ENCODE measurements at places on chromosomes 12 and 14.

DNA sequence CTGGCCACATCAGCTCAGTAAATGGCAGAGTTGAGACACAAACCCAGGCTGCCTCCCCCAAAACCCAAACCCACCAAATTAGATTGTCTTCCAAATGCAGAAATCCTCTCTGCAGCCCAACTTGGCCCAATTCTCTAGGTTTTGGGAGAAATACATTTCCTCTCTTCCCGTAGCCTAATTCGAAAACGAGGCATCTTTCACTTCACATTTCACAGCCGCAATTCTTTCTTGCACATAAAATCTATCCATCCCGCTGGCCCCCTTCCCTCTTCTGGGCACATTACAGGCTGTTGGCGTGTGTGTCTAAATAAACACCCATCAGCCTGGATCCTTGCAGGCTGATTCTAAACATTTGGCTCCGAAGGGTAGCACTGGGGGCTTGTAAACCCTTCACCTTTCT is 83.8 kb upstream of the VRK1 start:
- no peak for DNase-seq

- no peak for DNase-seq
Measured at GRCh38 chr12:113464852-113465719, 6.6 kb downstream of the LHX5 start.

GRCh38 chr12:66242311-66242710 is 53.3 kb downstream of the IRAK3 start:
- DNase-seq = no peak

DNA sequence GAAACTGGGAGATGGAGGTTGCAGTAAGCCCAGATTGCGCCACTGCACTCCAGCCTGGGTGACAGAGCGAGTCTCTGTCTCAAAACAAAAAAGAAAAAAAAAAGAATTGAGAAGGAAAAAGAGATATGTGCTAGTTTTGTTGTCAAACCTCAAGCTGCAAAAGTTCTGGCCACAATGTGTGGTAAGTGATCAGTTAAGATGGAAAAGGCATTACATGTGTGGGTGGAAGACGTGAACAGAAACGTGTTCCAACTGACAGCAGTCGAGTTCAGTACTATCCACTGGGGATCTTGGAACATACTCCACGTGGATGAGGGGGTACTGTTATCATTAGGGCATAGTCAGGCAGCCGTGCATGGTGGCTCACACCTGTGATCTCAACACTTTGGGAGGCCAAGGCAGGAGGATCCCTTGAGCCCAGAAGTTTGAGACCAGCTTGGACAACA is 17.3 kb downstream of the GPR68 start:
- no peak for DNase-seq

DNA sequence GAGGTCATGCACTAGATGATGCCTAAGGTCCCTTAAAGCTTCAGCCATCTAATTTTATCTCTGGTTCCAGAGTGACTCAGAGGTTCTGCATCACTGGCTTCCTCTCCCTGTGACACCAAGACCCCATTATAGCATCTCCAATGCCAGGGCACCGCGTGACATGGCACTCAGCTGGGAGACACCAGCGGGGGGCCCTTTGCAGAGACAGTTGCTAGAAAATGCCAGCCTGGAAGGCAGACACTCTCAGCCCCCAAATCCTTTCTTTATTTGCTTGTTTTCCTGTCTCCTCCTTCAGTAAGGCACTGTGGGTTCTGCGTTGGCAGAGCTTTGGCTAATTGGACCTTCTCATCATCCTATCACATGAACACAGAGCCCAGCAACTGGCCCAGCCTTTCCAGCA is 123.5 kb upstream of the VRK1 start:
- DNase-seq = no peak

DNA sequence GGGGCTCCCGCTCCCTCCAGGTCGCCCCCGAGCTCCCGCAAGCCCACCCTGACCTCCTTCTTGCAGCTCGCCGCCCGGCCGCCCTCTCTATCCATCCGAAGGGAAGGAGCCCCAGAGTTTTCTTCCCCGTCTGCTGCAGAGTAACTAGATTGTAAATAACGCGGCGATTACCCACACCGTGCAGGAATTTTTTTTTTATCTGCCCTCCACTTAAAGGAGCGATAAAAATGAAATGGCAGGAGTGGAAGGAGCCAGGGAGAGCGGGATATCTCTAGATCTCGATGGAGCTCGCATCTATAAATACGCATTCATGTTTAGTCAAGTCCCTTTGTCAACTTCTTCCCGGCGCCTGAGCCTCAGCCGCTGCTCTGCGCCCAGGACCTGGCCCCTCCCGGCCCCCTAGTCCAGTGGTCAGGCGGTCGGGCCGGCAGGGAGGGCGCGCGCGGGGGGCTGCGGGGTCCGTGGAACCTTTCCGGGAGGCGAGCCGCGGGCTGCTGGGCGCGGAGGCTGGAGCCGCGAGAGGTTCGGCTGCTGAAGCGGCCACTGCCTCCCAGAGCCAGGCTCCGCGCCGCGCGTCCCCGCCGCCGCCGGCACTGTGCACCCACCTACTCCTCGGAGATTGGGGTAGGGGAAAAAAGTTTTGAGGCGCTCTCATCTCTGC is 386.0 kb downstream of the BCAT1 start:
- peak; percentile 85 for DNase-seq

DNA sequence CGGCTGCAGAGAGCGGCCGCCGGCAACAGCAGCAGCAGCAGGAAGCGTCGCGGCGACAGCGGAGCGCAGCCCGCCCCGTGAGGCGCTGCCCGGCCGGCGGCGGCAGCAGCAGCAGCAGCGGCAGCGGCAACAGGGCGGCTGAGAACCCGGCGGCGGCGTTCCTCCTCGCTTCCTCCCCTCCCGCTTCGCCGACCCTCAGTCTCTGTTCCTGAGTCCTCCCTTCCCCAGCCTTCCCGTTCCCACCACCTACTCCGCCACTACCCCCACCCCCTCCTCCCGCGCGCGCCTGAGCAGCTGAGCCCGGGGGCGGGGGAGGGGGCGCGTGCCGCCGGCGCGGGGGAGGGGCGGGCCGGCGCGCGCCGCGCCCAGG is 310 bp downstream of the BICDL1 start:
- peak; percentile 66 for DNase-seq

DNA sequence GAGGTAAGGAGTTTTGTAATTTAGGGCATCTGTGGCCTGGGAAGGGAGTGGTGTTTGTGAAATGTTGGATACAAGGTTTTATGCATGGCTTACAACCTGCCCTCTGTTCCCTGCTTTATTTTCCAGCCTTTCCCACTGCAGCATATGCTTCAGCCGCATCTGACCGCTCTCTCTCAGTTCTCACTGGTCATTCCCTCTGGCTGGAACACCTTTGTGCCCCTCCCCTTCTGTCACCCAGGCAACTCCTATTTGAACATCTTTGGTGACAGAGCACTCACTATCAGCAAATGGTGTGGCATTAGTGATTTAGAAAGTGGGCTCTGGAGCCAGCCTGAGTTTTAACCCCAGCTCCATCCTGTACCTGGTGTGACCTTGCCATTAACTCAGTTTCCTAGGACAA is 47.5 kb upstream of the SMCO2 start:
- DNase-seq = no peak

DNA sequence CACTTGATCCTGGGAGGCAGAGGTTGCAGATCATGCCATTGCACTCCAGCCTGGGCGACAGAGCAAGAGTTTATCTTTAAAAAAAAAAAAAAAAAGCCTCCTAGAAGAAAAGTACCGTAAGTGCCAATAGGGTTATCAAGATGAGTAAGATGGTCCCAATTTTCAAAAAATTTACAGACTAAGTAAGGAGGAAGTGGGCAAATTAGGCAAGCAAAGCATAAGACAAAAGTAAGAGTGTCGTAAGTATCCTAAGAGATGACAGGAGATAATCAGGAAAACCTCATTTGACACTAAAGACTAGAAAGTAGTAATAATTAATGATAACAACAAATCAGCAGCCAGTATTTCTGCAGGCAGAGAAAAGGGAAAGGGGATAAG is 12.2 kb downstream of the PYM1 start:
- DNase-seq = no peak

DNA sequence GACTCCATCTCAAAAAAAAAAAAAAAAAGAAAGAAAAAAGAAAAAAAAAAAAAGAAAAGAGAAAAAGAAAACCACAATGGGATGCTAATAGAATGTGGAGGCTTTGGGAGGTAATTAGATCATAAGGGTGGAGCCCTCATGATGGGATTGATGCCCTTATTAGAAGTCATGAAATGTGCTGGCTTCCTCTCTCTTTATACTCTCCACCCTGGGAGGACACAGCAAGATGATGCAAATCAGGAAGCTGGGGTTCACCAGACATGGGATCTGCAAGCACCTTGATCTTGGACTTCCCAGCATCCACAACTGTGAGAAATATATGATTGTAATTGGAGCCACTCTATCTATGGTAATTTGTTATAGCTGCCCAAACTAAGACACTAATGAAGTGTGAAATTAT is 13.4 kb upstream of the DRAM1 start:
- DNase-seq = no peak

GRCh38 chr12:131753005-131753404 is 42.1 kb downstream of the SFSWAP start:
- DNase-seq = no peak

DNA sequence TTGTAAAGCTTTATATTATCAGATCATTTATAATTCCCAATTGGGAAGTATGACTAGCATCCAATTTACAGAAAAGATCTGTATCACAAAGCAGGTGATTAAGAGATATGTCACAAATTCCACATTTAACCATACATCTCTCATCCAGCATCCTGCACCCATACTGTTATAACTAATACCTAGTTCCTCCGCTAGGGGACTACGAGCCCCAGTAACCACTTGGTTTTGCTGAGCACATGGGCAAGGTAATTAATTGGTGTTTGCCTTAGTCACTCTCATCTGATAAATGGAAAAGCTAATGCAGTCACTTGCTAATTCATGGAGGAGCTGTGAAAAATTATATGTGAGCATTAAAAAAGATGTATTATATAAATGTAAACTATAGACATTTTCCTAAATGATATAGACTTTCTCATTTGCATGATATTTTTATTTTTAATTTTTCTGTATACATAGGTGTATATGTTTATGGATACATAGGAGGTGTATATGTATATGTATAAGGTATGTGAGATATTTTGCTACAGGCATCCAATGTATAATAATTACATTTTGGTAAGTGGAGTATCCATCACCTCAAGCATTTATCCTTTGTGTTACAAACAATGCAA is 1031.8 kb downstream of the GALC start:
- DNase-seq = no peak

GRCh38 chr14:47526591-47527244 is 148.7 kb downstream of the MDGA2 start:
- DNase-seq = no peak

GRCh38 chr12:116551619-116551951 is 7.6 kb upstream of the MAP1LC3B2 start:
- no peak for DNase-seq

DNA sequence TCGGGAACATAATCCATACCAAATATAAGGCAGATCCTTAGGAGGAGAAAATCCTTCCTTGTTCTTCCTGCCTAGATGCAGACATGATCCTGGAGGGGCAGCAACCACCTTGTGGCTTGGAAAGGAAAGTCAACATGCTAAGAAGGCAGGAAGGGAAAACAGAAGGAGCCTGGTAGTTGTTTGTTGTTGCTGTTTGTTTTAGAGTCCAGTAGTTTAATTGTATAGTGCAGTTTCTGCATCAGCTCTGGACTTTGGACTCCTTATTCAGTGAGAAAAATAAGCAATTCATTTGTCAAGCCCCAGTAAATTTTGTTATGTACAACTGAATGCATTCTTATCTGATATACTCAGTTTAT is 45.7 kb upstream of the APPL2 start:
- DNase-seq = no peak

DNA sequence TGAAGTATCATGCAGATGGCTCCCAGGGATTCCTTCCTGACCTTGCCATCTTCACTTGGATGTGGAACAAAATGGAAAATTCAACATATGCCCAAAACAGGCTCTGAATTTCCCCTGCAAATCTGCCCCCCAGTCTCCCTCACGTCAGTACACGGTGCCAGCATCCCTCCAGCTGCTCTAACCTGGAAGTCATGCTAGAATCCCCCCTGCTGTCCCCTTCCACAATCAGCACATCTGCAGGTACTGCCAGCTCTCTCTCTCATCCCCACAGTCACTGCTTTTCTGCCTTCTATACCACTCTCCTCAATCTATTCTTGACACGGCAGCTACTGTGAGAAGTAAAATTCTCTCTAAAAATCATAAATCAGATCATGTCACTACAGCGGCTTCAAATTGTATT is 21.6 kb downstream of the GALNT6 start:
- DNase-seq = no peak

DNA sequence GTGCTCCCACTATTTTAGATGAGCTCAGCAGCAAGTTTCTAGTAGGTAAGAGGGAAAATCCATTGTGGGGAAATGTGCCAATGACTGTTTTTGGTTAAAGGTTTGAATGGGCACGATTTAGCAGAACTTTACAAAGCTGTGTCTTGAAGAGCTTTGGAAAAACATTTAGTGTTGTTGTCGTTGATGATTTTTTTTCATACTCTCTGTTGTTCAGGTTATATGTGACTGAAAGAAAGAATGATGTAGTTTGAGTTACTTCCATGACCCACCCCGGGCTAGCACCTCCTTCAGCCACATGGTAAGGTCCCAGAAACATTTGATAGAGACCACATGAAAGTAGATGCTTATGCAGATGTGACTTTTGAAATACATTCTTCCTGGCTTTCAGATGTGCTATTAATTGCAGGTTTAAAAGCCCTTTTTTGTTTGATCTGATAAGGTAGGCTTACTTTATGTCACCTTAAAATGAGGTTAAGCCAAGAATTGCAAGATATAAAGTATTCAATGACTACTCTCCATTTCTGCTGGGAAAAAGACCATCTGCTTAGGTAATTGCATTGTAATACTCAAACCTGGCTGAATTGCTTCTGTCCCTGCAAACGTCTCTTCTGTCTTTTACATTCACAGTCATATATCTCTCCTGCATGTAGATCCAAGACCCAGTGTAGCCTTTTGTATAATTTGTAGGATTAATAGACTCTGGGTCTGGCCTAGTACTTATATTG is 250.6 kb downstream of the RGS6 start:
- no peak for DNase-seq

DNA sequence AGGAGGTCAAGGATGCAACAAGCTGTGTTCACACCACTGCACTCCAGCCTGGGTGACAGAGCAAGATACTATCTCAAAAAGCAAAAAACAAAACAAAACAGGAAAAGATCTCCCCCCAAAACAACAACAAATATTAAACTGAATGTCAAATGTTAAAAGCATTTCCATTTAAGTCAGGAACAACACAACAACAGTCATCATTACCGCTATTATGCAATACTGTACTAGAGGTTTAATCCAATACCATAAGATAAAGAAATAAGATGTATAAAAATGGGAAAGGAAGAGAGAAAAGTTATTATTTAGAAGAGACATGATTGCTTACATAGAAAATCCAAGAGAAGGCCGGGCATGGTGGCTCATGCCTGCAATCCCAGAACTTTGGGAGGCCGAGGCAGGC is 36.6 kb downstream of the FERMT2 start:
- no peak for DNase-seq
